Esophagus squamous epithelium (tissue), 5 donors: ENCODE measurements at places on chromosomes 3 and 15.

DNA sequence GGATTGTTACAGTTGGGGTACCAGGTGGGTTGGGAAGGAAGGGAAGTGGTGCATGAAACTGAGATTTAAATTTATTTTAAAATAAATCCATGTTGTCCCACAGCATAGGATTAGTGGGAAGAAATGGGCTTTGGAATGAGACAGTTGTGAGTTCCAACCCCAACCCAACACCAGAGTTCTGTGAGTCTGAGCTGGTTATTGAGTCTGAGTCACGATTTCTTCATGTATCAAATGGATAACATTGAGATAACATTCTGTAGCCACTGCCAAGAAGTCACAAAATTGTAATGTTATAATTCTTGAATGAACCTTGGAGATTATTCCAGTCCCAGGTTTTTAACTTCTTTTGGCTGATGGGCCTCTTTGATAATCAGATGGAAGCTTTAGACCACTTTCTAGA is 13.7 kb downstream of the IFT122 start:
- no peak for DNase-seq

DNA sequence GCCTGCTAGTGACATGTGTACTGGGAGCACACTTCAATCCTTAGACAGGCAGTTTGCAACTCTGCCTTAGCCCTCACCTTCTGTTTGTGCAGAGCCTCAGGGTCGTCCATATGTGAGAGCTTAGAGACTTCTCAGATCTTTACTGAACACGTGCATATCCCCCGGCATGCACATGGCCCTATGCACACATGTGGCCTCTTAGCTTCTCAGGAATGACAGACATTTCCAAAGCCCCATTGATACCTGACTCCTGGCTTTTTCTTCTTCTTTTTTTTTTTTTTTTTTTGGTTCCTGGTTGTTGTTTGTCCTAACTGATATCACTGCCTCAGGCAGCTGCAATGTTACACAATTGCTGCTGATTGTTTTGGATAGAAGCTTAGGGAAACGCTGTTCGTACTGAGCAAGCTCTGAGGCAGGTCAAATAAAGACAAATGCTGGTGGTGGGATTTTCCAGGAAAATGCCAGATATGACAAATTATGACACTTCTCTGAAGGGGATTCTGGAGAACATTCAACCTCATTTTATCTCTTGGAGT is 107.2 kb upstream of the RGMA start:
- no peak for DNase-seq

- DNase-seq = no peak
These were observed 143.1 kb downstream of the NR2F2 start for GRCh38 chr15:96473556-96473955.

DNA sequence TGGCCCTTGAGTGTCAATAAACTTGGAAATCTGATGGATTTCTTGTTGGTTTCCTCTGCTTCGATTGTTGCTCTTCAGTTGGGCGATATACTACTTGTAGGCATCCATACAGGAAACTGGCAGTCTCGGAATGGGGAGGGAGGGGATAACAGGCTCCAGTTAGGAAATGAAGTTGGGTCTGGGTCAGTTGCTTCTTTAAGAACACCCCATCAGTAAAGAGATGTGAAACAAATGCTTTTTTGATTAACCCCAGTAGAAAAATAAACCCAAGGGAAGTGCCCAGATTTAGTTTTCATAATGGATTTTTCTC is 681 bp downstream of the CHMP2B start:
- DNase-seq = no peak

- no peak for DNase-seq
These were observed 11.5 kb downstream of the ARHGEF3 start for GRCh38 chr3:56790016-56790821.

GRCh38 chr3:10115326-10116137 is at the start of gene BRK1:
Gene BRK1 (plus strand): TSS chr3:10115675. CDS start chr3:10115702, 27 bp downstream.
- DNase-seq = peak; percentile 80

- no peak for DNase-seq
These were observed at the start of gene NEIL1 for GRCh38 chr15:75346796-75347221. Gene NEIL1 (plus strand): TSS chr15:75347039. CDS start chr15:75348906, 1,867 bp downstream.

- DNase-seq = no peak
These were observed 25.2 kb downstream of the UBE2E1 start for GRCh38 chr3:23830869-23831484.

DNA sequence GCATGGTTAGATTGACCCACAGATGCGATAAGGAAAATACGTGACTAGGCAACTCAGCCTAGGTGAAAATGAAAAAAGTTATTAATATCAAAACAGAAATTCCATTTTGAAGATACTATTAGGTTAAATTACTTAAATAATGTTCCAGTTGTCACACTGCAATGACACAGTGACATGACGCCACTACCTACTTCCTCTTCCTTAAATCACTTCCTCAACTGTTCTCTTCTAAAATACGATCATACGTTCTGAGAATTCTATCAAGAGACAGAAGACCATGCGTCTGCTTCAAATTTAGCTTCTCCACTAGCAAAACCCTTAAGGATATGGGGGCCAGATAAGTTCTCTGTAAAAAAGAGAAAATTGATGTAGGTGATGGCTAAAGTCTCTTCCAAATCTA is 18.2 kb downstream of the CMTM6 start:
- no peak for DNase-seq

- DNase-seq = no peak
These were observed 44.8 kb downstream of the CCR4 start for GRCh38 chr3:32996048-32996754.

DNA sequence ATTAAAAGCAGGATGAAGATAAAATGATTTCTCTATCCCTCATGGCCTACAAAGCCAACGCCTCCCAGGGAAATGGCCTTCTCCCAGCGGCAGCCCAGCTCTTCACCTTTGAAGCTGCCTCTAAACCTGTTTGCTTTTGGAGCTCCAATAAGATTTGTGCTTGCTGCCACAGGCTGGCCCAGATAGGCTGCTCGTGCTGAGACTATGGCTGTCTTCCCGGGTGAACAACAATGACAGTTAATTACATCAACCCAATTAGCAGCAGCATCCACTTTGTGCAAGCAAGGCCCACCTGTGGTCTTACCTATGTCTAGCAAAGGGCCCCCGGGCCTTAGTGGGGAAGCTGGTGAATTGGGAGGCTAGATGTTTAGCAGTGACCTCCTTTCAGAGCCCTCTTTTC is 179.6 kb downstream of the P3H2 start:
- no peak for DNase-seq

- no peak for DNase-seq
These were observed 33.4 kb downstream of the DCLK3 start for GRCh38 chr3:36730966-36731365.

DNA sequence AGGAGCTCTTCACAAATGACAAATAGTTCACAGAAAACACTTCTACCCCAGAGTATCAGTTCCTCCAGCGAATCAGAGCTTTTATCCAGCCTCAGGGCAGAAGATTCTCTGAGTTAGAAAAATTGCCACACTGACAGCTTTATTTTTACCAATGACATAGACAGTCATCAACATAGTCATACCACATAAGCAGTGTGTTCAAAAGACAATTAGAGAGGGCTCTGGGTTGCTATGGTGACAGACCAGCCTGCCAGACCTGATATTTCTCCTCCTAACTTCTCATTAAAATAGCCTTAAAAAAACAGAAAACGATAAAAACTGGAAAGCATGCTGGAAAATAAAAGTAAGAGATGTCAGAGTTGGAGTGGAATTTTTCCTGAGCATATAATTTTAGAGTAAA is 45.9 kb upstream of the COL6A5 start:
- DNase-seq = no peak

DNA sequence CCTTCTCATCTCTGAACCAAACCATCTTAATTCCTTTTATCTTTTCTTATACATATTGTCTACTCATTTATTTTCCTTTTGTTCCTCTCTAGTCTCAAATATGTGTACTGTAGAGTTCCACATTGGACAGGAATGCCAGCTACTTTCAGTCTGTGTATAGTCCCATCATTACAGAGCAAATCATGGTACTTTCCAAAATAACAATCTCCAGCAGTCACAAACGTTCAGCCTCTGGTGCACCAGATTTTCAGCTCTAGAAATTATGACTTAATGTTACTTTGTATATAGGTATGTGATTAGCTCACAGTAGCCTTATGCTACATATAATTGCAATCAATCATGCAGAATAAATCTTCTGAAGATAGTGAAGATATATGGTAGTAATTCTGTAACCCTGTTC is 32.5 kb upstream of the TM4SF4 start:
- no peak for DNase-seq

DNA sequence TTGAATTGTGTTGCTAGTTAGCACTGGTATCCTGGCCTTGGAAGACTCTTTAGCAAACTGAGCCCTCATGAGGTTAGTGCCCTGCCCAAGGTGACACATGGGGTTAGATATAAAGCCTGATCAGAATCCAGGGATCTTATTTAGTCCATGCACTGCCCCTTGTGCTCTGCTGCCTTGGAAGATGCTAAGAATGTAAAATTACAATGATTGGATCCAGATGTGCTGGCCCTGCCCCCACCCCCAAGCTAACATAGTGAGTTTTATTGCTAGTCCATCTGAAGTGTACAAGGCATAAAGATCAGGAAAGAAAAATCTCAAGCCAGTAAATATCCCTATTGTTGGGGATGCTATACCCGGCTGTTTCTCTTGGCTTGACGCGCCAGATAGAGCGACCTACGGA is 248.1 kb upstream of the C2CD4B start:
- no peak for DNase-seq

DNA sequence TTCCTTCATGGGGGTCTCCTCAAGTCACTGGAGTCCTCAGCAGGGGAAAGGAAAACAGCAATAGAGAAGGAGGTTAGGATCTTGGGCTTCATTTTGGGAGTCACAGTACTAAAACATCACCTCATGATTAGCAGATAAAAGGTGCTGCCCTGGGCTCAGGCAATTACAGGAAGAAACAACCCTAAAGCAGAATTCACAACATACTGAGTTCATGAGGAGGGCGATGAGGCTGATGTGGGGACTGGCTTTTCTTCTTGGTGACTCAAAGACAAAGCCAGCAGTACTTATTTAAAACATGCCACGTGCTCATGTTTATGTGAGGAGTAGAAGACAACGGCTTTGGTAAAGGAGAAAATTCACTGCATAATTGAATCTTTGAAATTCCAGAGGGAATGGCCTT is 822.3 kb upstream of the CFAP20DC start:
- no peak for DNase-seq

- no peak for DNase-seq
These were observed 8.1 kb downstream of the KBTBD13 start for GRCh38 chr15:65084500-65085206.

DNA sequence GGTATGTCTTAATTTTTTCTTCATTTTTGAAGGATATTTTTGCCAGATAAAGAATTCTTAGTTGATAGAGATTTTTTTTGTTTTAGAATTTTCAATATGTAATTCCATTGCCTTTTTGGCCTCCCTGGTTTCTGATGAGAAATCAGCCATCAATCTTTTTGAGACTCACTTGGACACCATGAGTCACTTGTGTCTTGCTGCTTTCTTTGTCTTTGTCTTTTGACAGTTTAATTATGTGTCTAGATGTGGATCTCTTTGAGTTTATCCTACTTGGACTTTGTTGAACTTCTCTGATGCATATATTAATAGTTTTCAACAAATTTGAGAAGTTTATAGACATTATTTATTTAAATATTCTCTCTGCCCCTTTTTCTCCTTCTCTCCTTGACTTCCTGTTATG is 34.7 kb upstream of the AQP9 start:
- no peak for DNase-seq

DNA sequence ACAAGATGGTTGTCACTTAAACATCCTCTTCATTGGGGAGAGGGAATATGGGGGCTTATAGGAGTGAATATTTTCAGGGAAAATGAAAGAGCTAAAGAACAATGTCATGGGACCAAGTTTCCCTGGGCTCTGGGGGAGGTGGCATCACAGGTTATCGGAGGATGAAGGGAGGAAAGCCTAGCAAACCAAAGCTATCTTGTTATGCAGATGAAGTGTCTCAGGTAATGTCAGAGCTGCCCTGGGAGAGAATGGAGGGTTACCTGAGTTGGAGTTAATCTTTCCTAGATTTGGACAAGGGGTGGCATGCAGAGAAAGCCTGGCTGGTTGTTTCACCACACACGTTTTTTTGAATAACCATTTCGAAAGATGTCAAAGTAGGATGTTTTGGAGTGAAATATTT is 308.1 kb upstream of the ATP10A start:
- DNase-seq = no peak

- DNase-seq = no peak
These were observed 23.0 kb downstream of the TPM1 start for GRCh38 chr15:63065262-63066221.

DNA sequence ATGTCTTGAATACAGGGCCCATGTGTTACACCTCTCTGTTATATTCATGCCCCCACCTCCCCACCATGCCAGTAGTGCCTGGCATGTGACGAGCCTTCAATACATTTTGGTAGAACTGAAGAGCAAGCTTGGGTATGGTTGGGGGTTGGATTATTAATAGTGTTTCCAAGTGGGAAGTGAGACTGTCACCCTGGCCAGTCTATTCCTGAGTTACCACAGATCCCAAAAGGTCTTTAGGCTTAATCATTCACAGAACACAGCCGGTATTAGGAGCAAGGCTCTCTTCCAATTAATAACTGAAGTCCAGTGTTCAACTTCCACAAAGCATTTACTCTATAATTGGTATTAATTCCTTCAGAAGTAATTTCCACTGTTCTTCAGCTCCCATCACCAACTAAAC is 231.9 kb upstream of the LRTM1 start:
- no peak for DNase-seq

DNA sequence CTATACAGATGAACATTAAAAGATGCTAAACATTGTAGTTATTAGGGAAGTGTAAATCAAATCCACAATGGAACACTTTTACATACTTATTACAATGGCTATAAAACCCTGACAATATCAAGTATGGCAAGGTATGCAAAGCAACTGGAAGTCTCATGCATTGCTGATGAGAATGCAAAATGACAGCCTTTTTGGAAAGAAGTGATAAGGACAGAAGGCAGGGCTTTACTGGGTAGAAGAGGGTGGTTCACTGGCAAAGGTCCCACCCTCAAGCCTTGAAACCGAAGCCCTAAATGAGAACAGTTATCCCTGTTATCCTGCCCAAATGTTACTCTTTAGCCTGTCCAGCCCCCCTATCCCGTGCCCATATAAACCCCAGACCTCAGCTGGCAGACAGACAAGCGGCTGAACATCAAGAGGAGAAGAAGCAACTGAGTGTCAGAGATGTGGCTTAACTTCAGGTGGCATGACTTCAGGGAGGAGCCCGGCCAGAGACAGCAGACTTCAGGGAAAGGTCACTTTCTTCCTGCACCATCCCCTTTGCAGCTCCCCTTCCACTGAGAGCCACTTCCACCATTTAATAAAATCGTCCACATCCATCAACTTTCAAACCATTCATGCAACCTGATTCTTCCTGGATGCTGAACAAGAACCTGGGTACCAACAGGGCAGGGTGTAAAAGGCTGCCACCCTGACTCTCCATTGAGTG is 732 bp upstream of the GCSAM start:
- DNase-seq = no peak

DNA sequence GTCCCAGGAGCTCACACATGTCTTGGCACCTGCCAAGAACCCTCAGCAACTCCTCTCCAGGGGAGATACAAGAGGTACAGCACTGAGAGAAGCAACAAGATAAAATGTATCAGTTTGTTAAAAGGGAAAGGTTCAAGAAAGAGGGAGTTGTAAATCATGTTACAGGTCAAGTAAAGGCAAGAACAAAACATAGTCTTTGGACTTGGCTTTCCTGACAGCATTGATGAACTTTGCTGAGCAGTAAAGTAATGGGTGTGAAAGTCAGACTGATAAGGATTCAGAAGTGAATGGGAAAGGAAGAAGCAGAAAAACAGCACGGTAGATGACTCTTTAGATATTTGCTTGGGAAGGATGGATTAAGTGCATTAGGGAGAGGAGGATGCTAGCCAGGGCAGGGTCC is 27.1 kb downstream of the MBNL1 start:
- DNase-seq = no peak
